LHCN-M2 (cell line): ENCODE measurements at places on chromosomes 2 and 18. TPM values are rescaled to one million over a fixed set of nuclear protein-coding genes. Genes with fewer than 3 reads are reported as not detected.

The MC4R gene
- total RNA-seq: not detected in 2 replicates

DNA sequence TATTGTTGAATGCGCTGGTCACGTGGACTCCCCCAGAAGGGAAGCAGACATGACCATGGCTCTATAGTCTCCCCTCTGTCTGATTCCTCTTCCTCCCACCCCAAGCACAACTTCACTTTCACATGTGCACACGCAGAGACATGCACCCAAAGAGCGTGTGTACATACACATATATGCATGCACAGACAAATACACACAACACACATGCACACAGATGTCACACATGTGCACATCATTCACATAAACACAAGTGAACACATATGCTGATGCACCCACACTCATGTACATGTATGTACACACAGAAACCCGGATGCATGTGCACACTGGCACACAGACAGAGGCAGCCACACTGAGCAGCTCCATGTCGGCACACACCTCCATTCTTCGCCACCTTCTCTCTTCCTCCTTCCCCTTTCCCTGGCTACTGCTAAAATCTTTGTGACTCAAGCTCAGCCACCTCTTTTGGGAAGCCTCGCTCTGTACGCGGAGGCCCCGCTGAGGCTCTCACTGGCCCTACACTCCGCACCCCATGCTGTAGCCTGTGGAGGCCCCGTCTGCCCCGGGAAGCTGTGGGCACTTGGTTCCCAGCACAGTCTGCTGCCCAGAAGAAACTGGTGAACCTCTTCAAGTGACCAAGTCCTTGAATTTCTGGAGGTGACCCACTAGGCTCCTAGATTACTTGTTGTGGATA, 101.6 kb upstream of the TEX51 start:
- DNase-seq: no peak

- DNase-seq: peak; percentile 5
These were observed 67.7 kb upstream of the ARHGAP28 start for GRCh38 chr18:6661692-6662415.

The RNF152 gene
- total RNA-seq: 0.51 and 0.63 TPM in 2 replicates
